Posterior cingulate gyrus (tissue), 11 donors: ENCODE measurements at places on chromosomes 11 and 22.

- peak; percentile 74 for DNase-seq
Observed at GRCh38 chr22:46054091-46055073, 77.4 kb upstream of the WNT7B start.

- no peak for DNase-seq
Observed at GRCh38 chr22:40524392-40525249, 111.9 kb downstream of the MRTFA start.

DNA sequence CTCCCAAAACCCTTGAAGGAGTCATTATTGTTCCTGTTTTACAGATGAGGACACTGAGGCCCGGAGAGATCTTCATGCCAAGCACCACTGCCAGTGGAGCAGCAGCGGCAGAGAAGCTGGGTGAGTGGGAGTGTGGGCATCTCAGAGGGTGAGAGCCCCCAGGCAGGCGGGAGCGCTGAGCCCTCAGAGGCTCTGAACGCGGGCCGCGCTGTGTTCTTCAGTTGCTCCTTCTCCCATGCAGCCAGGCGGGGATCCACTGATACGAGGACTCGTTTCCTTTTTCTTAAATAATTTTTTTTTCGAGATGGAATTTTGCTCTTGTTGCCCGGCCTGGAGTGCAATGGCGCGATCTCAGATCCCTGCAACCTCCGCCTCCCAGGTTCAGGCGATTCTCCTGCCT, 47.0 kb downstream of the TPBGL start:
- DNase-seq: no peak

DNA sequence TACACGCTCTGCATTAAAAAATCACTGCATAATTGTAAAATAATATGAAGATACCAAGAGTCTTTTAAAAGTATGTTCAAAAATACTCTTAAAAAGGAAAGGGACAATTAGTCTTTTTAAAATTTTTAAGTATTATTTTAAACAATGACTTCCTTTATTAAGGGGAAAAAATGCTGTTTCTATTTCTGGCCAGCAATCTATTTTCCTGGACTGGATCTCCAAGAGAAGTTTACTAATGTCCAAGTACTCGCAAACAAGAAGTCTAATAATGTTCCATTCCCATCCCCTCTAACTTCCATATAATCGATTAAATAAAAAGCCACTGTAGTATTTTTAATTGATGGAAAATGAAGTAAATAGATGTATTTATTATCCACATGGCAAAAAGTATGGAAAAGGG, 123.7 kb downstream of the MPPED2 start:
- DNase-seq: no peak

DNA sequence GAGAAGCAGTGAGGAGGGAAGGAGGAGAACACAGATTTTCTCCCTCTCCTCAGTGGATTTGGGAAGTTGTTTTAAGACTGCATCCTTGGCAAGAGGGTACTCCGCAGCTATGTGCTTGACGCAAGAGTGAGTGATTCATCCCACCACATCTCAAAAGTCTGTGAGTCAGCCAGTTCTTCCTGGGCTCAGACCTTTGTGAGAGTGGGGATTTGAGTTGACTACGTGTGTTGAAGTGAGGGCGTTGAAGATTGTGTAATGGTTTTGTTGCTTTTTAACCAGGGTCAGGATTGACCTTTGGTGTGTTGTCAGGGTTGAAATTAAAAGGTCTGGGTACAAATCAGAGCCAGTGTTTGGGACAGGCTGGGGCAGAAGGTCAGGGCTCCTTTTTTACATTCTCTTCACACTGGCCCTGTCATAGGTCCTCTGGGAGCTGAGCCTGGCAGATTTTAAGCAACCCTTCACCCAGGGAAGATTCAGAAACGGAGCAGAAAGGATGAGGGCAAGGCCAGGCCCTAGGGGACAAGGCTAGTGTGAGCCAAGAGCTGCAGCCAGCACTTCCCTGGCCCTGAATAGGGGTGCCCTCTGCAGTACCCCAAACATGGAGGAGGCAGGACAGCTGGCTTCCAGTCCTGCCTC, 4.2 kb upstream of the C11orf86 start:
- DNase-seq: no peak

- peak; percentile 1 for DNase-seq
Observed at GRCh38 chr22:31646186-31647019, 15.6 kb downstream of the PISD start.
